ENCODE measurements at places on chromosomes 2 and 18.

GRCh38 chr2:9774266-9774665 lies 69.0 kb upstream of the TAF1B start:
- DNase-seq: no peak

GRCh38 chr18:7165846-7166393 lies 48.3 kb upstream of the LAMA1 start:
- no peak for DNase-seq

- DNase-seq: no peak
These were observed 193.6 kb downstream of the AGPS start for GRCh38 chr2:177586154-177586553.

GRCh38 chr2:167451496-167452289 lies 563.4 kb downstream of the XIRP2 start:
- DNase-seq: no peak

- no peak for DNase-seq
These were observed 17.2 kb upstream of the CABYR start for GRCh38 chr18:24121625-24122024.

DNA sequence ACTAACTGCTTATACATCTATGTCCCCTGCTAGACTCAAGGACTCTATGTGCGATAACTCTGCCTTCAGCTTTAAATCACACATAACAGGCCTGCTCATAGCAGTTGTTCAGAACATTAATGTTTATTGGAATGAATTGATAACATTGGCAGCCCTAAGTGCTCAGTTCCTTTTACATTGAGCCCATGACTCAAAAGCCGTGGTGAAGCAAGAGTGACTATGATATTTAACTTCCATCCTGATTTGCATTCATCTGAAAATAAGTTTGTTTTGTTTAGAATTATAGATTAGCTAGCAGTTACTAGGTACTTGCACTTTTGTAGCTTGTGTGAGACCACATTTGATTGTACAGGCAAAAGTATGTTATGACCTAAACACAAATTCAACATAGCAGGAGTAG lies 14.3 kb downstream of the SERPINB10 start:
- DNase-seq: no peak

- DNase-seq: peak; percentile 13
These were observed 92.1 kb upstream of the CREB1 start for GRCh38 chr2:207437524-207438143.

- DNase-seq: no peak
These were observed 121.2 kb upstream of the CTDP1 start for GRCh38 chr18:79558196-79558932.

DNA sequence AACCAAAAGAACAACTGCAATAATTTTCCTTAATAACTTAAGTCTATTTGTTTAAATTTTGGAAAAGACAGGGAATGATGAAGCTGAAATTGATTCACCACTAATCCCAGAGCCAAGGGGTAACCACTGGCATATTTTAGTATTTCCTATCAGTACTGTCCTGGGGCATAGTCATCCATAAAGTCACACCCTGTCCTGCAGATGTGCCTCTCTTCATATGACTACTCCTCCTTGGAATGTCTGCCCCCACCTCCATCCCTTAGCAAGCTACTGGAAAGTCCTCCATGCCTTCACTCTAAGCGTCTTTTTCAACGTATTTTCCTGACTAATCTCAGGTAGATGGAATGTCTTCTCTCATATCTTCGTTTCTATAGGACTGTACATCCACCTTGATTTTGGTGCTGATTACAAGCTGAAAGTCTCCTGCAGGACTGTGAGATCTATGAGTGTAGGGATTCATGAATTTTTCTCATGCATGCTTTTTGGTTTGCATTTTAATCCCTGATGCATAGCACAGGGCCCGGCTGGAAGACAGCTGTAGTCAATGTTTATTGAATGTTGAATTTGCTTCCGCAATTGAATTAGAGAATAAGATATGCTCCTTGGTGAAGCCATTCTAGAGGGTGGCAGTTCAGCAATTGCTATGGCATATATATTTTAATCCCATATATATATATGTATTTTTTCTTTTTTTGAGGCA lies 85.6 kb downstream of the MOGAT1 start:
- DNase-seq: no peak

- DNase-seq: no peak
These were observed 71.9 kb downstream of the CERS6 start for GRCh38 chr2:168528016-168528415.

- no peak for DNase-seq
These were observed 51.4 kb downstream of the SMCHD1 start for GRCh38 chr18:2706903-2707302.

DNA sequence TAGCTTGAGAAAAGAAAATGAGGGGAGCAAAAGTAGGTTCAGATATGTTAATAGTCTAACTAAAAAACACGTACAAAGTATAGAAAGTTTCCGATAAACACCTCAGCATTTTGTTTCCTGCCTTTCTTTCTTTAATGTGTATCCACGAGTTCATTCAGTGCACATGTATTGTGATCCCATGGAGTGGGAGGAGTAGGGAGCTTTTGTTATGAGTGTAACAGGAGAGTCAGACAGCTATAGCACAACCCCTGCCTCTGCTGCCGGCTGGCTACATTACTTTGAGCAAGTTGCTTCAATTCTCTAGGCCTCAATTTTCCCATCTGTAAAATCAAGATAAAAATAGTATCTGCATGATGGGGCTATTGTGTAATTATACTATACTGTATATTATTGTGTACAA lies 249.2 kb upstream of the FIGN start:
- DNase-seq: no peak

DNA sequence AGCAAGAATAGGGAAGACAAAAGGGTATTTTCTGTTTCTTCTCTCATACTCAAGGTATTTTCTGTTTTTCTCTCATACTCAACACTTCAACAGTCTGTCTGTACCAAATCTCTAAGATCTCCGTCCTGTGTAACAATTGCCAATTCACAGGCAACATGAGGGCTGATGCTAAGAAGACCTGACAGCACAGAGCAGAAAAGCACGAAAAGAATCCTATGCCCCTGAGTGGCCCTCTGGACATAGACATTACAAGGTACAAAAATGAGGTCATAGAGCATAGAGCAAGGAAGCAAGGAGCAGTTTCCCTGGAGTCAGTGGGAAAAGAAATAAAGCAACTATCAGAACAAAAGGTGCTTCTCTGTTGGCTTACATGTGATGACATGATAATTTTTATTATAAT lies 1612.6 kb upstream of the CELF4 start:
- DNase-seq: no peak

DNA sequence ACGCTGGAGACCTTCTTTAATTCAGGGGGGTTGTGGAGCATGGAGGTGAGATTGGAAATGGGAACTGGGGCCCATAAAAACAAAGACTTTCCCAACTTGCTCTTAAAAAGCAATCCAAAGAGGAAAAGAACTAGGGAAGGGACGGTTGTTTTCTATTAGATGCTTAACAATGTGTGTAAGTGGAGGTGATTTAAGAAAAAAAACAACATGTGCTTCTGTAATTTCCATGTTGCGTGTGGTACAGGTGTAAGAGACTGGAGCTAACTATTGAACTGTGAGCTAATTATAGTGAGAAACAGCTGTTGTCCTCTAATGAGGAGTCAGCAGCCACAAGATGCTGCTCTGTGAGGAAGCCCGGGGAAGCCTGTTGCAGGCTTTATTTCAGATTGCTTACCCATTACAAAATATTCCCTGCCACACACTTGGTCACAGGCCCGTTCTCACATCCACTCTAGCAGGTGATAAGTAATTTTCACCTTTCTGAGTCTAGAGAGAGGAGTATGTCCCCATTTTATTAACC lies 280.6 kb upstream of the PARD3B start:
- no peak for DNase-seq

- DNase-seq: peak; percentile 16
These were observed 40.7 kb downstream of the TMEM163 start for GRCh38 chr2:134677856-134678756.

- DNase-seq: no peak
These were observed 28.7 kb downstream of the ELP2 start for GRCh38 chr18:36158266-36158867.
